ENCODE measurements at places on chromosomes 16 and 17. TPM values are rescaled to one million over a fixed set of nuclear protein-coding genes. Genes with fewer than 3 reads are reported as not detected.

The GALR2 gene
- total RNA-seq = 0.41 TPM

The CEP295NL gene
- 0.87 TPM for total RNA-seq

The GNAO1 gene
- total RNA-seq = 33.4 TPM

The TPPP3 gene
- 0.95 TPM for total RNA-seq

The CHST4 gene
- 1.1 TPM for total RNA-seq

DNA sequence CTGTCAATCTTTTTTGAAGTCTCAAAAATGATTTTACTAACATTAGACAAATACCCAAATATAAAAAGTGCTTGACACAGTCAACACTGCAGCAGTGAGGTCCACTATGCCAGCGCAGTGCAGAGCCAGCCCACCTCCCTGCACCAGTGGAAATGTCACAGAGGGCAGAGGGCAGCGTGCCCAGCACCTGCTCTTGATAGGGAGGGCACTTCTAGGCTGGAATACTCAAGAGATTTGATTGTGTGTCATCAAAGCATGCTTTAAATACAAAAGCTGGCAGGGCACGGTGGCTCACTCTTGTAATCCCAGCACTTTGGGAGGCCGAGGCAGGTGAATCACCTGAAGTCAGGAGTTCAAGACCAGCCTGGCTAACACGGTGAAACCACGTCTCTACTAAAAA, 136.0 kb downstream of the ANKRD11 start:
- no peak overlapping the region for H3K27ac ChIP-seq
- no peaks in the 10 kb centered on the region for H3K27me3 ChIP-seq
- H3K36me3 ChIP-seq = no peaks in the 10 kb centered on the region
- peaks cover 50% of the 10 kb centered on the region for H3K4me1 ChIP-seq
- no peak for DNase-seq

DNA sequence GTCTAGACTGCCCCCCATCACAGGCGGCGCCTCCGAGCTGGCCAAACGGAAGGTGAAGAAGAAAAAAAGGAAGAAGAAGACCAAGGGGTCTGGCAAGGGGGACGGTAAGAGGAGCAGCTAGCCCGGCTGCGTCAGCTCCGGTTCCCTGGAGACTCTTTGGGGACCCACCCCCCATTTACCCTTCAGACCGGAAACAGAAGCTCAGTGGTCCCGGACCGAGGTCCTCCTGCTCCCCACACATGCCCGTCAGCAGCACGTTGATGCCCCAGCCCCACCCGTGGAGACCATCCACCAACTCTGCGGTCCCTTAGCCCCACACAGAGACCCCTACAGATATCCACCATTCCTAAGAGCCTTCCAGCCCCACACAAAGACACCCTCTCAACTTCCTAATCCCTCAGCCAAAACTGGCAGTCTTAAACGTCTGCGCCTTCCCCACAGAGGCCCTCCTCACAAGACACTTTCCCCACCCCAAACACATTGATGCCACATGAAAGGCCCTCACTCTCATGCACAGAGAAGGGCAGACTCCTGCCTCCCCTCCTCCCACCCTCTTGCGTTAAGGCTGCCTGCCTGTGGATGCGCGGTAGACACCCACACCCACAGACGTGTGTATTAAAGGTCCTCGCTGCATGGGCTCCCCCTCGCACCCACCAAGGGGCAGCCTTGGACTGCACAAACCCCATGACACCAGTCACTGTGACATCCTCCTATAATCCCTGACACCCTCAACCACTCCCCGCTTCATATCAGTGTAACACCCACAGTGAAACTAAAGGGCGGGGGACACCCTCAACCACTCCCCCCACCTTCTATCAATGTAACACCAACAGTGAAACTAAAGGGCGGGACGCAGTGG, 58.2 kb upstream of the RPH3AL start:
- H3K4me3 ChIP-seq = peak overlapping the region; percentile 73
- no peaks in the 10 kb centered on the region for H3K36me3 ChIP-seq
- H3K27ac ChIP-seq = peak overlapping the region; percentile 49
- DNase-seq = no peak
- H3K4me1 ChIP-seq = peaks cover 2% of the 10 kb centered on the region

- peak overlapping the region; percentile 82 for H3K27ac ChIP-seq
- no peaks in the 10 kb centered on the region for H3K27me3 ChIP-seq
- no peak for DNase-seq
- H3K4me3 ChIP-seq = no peak overlapping the region
Observed at GRCh38 chr17:75853433-75853832, 1.7 kb downstream of the WBP2 start.

- H3K4me3 ChIP-seq = no peak overlapping the region
- H3K36me3 ChIP-seq = no peaks in the 10 kb centered on the region
- peak; percentile 17 for DNase-seq
Observed at GRCh38 chr16:85759631-85760419, 8.9 kb upstream of the C16orf74 start.

- H3K36me3 ChIP-seq = no peaks in the 10 kb centered on the region
- H3K27me3 ChIP-seq = no peaks in the 10 kb centered on the region
- no peak overlapping the region for H3K4me3 ChIP-seq
- H3K27ac ChIP-seq = no peak overlapping the region
Observed at GRCh38 chr17:72111336-72111923, 9.4 kb upstream of the SOX9 start.

- no peak overlapping the region for H3K27ac ChIP-seq
- no peak for DNase-seq
- H3K4me1 ChIP-seq = no peaks in the 10 kb centered on the region
- no peak overlapping the region for H3K4me3 ChIP-seq
Observed at GRCh38 chr17:72877348-72877747, 215.1 kb downstream of the SLC39A11 start.

DNA sequence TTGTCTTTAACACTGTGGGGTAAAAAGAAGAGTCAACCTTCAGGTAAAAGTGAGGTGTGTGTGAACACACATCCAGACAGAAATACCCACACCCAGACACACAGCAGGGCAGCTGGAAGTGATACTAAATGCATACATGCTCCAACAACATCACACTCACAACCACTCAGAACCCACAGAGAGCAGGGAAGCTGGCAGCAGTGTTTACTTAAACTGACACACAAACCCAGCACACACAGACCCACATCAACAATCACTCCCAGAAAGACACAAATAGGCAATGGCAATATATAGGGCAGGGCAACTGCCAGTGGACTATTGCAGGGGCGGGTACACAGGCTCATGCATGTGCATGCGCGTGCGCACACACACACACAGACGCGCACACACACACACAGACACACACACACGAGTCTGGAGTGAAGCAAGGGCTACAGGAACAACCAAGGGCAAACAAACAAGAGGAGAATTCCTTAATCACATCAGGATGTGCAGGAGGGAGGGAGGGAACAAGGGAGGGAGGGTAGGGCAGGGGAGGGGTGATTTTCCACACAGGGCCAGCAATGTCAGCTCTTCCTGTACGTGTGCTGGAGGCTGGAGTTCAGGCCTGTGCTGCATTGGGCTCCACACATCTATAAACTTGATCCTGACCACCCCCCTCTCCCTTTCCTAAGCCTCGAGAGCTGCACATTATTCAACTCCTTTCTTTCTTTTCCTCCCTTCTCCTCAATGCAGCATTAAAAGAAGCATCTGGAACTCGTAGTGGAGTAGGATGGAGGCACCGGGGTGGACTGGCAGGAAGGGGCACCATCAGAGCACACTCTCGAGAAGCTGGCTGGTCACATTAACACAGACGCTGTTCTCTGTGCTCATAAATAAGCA, 30.1 kb downstream of the HIC1 start:
- H3K36me3 ChIP-seq = no peaks in the 10 kb centered on the region
- DNase-seq = no peak
- H3K4me3 ChIP-seq = no peak overlapping the region
- no peaks in the 10 kb centered on the region for H3K27me3 ChIP-seq
- no peaks in the 10 kb centered on the region for H3K4me1 ChIP-seq
- H3K27ac ChIP-seq = no peak overlapping the region

DNA sequence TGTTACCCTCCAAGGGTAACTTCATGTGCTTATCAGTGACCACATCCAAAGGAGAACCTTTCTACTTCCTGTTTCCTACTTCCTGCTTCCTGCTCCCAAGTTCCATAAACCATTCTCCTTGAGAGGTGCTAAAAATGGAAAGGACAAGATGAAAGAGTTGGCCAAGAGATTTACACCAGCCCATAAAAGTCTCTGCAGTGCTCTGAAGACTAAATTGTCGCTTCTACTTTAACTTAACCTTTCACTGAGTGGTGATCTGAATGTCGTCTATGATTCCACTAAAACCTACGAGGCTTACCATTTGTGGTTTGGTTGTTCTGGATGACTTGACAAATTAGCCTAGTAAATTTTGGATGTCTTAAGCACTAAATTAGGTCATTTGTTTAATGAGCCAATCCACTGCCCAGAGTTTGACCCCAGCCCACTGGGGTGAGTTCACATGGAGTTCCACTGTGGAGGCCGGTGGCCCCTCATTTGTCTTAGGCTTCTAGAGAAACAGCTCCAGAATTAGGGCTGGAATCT, 333.1 kb downstream of the FOXL1 start:
- H3K27me3 ChIP-seq = no peaks in the 10 kb centered on the region
- H3K36me3 ChIP-seq = no peaks in the 10 kb centered on the region
- H3K4me3 ChIP-seq = no peak overlapping the region
- no peaks in the 10 kb centered on the region for H3K4me1 ChIP-seq
- DNase-seq = no peak

- H3K4me3 ChIP-seq = no peak overlapping the region
- no peak overlapping the region for H3K27ac ChIP-seq
- H3K36me3 ChIP-seq = no peaks in the 10 kb centered on the region
- DNase-seq = no peak
- H3K4me1 ChIP-seq = no peaks in the 10 kb centered on the region
Observed at GRCh38 chr17:17098551-17099179, 56.4 kb downstream of the MPRIP start.
